ENCODE measurements at places on chromosomes 7 and 10.
A peak's percentile ranks its signal among the peaks of the same experiment; 100 is the strongest.

DNA sequence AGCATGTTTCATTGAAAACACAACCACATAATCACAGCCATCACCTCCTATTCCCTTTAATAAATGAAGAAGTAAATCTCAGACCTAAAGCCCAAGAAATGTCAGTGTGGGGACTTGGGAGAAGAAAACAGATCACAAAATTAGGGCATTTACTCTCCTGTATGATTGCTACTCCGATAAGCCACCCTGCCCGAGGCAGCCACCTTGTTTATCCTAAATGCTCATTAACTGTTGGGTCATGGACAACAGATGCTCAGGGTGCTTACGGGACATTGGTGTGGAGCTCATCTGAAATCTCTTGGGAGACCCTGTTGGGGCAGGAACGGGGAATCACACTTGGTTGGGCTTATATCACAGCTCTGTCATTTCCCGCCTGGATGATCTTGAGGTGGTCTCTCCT, 17.5 kb upstream of the CHST15 start:
- DNase-seq = no peak

DNA sequence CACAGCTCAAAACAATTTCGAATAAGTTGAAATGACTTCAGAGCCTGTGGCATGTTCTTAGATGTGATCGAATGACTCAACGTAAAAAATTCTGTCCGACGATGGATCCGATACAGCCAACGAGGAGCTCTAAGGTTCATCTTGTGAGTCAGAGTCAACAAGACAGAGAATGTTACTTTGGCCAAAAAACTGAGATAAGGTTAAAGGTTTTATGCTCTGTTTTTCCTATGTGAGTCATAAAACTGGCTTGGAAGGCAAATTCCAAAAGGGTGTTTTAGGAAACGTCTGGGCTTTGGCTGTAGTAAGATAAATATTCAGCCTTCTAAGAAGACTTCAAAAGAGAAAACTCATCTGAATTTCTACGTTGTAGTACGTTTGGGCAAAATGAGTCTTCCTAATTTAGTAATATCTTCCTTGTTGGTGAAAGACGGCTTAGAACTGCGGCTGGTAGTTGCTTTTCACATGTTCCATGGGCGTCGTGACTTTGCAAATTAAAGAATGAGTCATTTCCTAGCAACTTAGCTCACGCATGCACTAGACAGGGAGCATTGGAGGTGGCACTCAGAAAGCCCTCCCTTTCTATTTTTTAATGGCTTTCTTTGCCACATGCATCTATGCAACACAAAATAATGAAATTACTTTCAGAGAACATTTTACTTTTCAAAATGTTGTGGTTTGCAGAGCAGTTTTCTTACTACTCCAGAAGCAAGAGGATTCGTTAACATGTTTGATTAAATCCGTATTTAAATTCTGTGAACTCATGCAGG, 28.2 kb downstream of the PFKP start:
- DNase-seq = peak; percentile 77

GRCh38 chr10:2611603-2612002, 455.7 kb upstream of the PFKP start:
- DNase-seq = no peak

- DNase-seq = no peak
These were observed 133.5 kb upstream of the FEZF1 start for GRCh38 chr7:122438006-122438405.

DNA sequence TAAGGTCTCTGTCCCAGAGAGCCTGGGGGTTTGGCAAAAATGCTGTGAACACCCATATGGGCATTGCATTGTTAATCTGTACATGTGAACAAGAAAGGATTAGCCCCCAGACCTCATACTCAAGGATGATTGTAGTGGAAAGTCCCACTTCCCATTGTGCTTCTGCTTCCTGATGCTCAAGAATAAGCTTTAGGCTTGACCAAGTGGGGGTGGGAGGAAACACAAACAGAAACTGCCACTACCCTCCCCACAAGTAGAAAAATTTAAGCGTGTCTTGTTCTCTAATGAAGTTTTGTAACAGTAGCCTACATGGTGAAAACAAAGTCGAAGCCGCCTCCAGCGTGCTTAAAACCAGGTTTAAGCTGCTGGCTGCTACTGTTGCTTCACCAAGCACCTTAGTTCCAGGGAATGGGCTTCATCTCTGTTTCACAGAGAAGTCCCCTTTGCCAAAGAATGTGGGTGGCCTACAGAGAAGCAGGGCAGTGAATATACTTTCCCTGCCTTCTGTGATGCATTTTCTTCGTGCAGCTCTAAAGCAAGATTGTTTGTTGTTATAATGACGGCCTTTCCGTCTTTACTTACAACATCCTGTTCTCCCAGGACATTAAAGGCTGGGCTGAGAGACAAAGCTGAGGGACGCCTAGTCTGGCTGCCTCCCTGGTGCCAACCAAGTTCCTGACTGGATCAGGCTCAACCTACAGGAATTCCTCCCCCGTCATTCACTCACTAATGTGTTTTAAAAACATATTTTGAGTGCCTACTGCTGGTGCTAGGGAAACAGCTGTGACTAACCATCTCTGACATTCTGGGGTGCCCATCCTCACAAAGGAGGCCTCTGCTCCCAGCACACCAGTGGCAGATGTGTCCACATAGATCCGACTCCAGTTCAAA, 32.1 kb upstream of the CCSER2 start:
- no peak for DNase-seq

DNA sequence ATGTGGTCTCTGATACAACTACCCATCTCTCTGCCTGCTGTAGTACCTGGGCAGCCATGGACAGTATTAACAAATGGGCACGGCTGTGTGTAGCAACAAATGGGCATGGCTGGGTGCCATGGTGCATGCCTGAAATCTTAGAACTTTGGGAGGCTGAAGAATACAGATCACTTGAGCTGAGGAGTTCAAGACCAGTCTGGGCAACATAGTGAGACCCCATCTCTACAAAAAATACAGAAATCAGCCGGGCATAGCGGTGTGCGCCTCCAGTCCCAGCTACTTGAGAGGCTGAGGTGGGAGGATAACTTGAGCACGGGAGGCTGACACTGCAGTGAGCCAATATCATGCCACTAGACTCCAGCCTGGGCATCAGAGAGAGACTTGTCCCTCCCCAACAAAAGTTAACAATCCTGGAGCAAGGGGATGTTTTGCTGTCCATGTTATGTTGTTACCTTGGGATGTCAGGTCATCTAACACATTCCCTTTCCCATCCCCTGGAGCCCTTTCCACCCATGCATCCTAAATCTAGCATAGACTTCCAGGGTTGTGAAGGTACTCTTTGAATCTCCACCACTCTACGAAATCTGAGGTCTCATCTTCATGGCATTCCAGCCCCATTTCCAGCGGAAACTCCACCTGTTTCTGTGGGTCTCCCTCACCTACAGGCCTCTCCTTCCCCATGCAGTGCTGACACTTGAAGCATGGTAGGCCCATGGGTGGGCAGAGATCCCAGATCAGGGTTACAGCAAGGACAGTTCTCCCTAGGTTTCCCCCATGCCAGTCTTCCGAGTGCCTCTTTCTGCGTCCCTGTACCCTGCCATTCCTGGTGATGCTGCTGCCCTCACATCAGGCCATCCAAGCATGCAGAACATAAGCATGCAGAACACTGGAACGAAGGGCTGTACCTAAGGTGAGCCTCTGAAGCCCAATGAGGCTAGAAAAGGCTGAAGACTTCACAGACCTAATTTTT, 13.1 kb downstream of the FXYD4 start:
- DNase-seq = no peak

DNA sequence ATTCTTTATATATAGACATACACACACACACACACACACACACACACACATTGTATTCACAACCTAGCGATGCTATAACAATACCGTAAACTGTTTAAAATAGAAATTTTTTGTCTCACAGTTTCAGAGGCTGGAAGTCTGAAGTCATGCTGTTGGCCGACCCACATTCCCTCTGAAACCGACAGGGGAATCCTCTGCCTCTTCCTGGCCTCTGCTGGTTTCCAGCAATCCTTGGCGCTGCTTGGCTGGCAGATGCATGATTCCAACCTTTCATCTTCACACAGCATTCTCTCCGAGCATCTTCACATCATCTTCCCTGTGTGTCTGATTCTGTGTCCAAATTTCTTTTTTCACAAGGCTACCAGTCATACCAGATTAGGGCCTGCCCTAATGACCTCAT, 94.8 kb downstream of the CCDC71L start:
- DNase-seq = no peak

DNA sequence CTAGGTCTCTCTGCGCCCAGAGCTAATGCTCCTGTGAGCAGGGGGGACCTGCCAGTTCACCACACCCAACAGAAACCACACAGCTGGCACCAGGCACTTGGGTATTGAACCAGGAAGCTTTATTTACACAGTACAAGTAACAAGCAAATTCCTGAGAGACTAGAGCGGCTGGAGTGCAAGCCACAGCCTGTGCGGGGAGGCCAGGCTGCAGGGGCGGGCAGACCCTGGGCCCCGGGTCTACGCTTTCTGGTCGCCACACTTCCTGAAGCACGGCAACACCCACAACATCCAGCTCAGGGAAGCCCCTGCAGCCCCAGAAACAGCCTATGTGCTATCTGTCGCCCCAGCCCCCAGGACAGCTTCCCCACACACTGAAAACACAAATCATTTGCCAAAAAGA, 125.0 kb downstream of the FAM53B start:
- peak; percentile 24 for DNase-seq

- no peak for DNase-seq
These were observed 600.9 kb upstream of the MKI67 start for GRCh38 chr10:128727114-128727513.

DNA sequence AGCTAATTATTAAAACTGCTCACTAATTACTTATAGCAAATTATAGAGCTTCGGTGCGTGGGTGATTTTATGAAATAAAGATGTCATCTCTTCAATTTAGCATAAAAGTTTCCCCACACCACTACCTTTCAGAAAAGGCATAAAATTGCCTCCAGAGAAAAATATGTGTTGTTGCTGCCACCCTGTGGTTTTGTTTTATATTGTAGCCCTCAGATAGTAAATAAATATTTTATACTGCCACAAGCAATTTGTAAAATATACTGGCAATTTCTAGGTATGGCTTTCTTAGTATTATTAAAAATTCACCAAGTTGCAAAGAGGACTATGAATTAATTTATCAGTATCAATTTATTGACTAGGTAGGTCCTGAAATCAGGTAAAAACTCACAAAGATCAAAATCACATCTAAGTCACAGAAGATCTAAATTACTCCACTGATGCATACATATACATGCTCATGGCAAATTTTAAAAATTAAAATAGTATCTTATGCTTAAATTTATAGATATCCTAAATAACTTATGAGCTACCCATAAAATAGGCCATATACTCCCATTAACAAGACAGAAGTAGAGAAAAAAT, 26.5 kb downstream of the ASNS start:
- DNase-seq = peak; percentile 24

GRCh38 chr10:80700760-80701444, 163.2 kb downstream of the SH2D4B start:
- no peak for DNase-seq

DNA sequence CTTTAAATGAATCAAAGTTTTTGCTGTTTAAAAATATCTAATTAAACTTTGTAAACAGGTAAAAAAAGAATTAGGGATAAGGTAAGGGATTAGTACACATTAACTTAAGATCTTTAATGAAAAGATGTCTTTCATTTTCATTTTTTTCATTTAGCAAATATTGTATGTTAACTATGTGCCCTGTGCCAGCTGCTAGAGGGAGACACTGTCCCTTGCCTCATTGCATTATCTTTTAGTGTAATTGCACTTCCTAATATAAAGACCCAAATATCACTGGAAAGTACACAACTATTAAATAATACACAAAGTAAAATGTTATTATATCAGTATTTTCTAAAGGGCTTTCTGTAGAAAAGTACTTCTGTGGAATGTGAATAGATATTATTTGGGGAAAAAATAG, 102.7 kb downstream of the GPR37 start:
- DNase-seq = no peak

DNA sequence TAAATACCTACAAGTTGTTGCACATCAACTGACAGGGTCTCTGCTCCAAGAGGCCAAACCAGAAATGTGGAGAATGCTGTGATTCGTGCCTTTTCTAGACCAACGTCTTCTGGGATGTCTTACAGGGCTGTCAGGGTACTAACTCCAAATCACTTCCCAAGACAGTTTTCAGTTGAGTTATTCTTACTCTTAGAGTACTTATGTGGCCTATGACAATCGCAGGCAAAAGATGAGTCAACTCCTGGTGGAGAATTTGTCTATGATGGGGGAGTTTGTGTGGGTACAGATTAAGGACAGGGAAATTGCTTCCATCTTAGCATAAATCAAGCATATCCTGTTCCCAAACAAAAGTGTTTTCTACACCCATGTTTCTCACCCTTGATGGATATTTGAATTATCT, 734.8 kb downstream of the TNS3 start:
- no peak for DNase-seq

- DNase-seq = no peak
These were observed 25.3 kb downstream of the CHCHD3 start for GRCh38 chr7:133056370-133057238.

- DNase-seq = no peak
These were observed 15.0 kb upstream of the BNIP3 start for GRCh38 chr10:131996466-131997365.

- peak; percentile 61 for DNase-seq
These were observed 11.5 kb downstream of the PMS2 start for GRCh38 chr7:5997210-5997808.

GRCh38 chr7:151917791-151918509, 38.3 kb upstream of the GALNTL5 start:
- no peak for DNase-seq

- DNase-seq = no peak
These were observed 204.0 kb upstream of the CELF2 start for GRCh38 chr10:10813656-10814055.

- DNase-seq = no peak
These were observed 208.3 kb downstream of the ZMYND11 start for GRCh38 chr10:343231-344220.

DNA sequence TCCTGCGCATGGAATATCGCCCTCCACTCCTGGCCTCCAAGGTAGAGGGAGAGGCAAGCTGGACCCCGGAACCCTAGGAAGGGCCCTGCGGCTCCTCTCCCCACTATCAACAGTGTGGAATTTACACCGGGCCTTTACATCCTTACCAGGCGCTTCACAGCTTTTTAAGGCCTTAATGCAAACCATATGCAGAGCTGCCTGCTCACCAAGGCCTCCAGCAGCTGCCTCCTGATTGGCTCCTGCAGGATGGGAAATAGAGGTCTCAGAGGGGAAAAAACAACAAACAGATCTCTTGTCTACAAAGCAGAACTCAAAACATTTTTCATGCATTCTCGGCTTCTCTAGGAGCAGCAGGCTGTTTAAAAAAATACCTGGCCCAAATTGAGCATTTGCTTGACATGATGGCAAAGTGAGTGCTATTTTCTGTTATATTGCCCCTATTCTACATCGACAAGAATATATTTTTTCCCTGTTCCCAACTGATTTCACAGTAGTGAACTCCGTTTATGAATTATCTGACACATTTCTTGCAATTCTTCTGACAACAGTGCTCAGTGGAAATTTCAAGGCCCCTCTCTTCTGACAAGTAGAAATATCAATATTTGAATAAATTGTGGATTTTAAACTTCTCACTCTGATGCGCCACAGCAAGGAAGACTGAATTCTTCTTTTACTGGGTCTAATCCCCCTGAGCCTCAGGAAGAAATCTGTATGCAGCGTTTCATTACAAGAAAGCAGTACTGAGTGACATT, 51.7 kb downstream of the EBF3 start:
- no peak for DNase-seq
